Activated T-helper 17 cell treated with anti-CD3 and anti-CD28 coated beads, Interleukin-2, amount 50 U/mL, for 72 hours (primary cell): ENCODE measurements at places on chromosomes 1 and 21. TPM values are rescaled to one million over a fixed set of nuclear protein-coding genes. Genes with fewer than 3 reads are reported as not detected.

- no peaks in the 10 kb centered on the region for H3K4me1 ChIP-seq
- H3K27ac ChIP-seq: no peak overlapping the region
- no peaks in the 10 kb centered on the region for H3K27me3 ChIP-seq
- no peak overlapping the region for H3K4me3 ChIP-seq
- ATAC-seq: no peak
Observed at GRCh38 chr1:110462964-110463363, 12.0 kb downstream of the PROK1 start.

DNA sequence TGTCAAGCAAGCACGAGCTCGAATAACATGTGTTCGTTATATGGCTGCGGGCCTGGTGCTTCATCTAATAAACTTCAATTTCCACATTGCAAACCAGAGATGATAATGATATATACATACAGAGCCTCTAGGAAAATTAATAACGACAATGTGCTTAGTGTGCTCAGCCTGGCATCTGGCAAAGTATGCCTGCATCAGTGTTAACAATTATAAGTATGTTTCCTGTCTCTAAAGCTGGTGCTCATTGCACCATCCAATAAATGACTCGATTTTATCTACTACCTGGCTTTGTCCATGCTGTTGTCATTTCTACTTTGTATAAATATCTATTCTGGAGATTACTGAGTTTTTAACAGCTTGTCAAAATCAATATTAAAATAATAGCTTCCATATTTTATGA is 1402.6 kb downstream of the MRPL39 start:
- ATAC-seq: no peak
- H3K36me3 ChIP-seq: no peaks in the 10 kb centered on the region
- no peaks in the 10 kb centered on the region for H3K27me3 ChIP-seq

KRTAP11-1 gene
- total RNA-seq: not detected

- H3K27ac ChIP-seq: no peak overlapping the region
- peaks cover 16% of the 10 kb centered on the region for H3K27me3 ChIP-seq
- H3K36me3 ChIP-seq: no peaks in the 10 kb centered on the region
- no peak for ATAC-seq
- H3K4me1 ChIP-seq: no peaks in the 10 kb centered on the region
Observed at GRCh38 chr1:209086486-209087192, 496.9 kb upstream of the CAMK1G start.

LHX4 gene
- 0.40 TPM for total RNA-seq

POLR3C gene
- 22.2 TPM for total RNA-seq

GRCh38 chr1:95778217-95778616 is 544.2 kb downstream of the RWDD3 start:
- H3K27ac ChIP-seq: no peak overlapping the region
- ATAC-seq: no peak
- H3K27me3 ChIP-seq: no peaks in the 10 kb centered on the region
- no peaks in the 10 kb centered on the region for H3K4me1 ChIP-seq

LMX1A gene
- total RNA-seq: not detected

PLPP3 gene
- total RNA-seq: not detected

PEAR1 gene
- total RNA-seq: not detected

- no peak overlapping the region for H3K27ac ChIP-seq
- H3K4me1 ChIP-seq: no peaks in the 10 kb centered on the region
- peak; percentile 54 for ATAC-seq
- no peak overlapping the region for H3K4me3 ChIP-seq
Observed at GRCh38 chr1:176517484-176517883, 54.5 kb downstream of the PAPPA2 start.

GRCh38 chr1:177164380-177165068 is at the start of gene ASTN1:
TSS of gene ASTN1 (minus strand) at chr1:177164712. CDS start at chr1:177164676, 36 bp downstream.
- H3K27ac ChIP-seq: no peak within 1 kb of the TSS
- no peak within 1 kb of the TSS for H3K4me3 ChIP-seq
- H3K4me1 ChIP-seq: no peaks in the 10 kb centered on the region
- peaks cover 16% of the 10 kb centered on the region for H3K27me3 ChIP-seq

GRCh38 chr1:163531345-163531744 is 209.6 kb downstream of the NUF2 start:
- H3K27ac ChIP-seq: no peak overlapping the region
- no peak for ATAC-seq
- no peaks in the 10 kb centered on the region for H3K36me3 ChIP-seq
- H3K4me1 ChIP-seq: no peaks in the 10 kb centered on the region

KCNE1 gene
- not detected for total RNA-seq

DNA sequence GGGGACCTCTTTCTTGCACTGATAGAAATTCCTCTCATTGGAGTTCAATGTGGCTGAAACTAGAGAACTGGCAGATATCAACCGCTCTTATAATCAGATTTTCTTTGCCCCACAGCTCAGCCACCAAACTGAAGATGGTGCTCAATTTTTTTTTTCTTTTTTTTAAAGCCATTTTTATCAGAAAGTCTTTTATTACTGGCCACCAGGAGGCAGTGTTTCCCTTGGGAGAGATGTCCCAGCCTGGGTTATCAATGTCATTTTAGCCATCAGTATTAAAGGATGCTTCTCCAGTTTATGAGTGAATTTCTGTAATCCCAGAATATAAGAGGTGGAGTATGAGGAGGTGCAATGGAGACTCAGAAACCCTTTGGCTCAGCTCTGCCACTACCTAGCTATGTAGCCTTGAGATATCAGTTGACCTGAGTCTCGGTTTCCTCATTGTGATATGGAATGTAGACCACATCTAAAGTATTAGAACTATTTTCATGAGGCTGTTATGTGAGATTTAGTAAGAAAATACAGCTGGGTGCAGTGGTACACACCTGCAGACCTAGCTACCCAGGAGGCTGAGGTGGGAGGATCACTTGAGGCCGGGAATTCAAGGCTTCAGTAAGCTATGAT is 27.6 kb downstream of the CD244 start:
- H3K4me1 ChIP-seq: peaks cover 32% of the 10 kb centered on the region
- H3K4me3 ChIP-seq: no peak overlapping the region
- no peak for ATAC-seq
- peak overlapping the region; percentile 61 for H3K27ac ChIP-seq

DNA sequence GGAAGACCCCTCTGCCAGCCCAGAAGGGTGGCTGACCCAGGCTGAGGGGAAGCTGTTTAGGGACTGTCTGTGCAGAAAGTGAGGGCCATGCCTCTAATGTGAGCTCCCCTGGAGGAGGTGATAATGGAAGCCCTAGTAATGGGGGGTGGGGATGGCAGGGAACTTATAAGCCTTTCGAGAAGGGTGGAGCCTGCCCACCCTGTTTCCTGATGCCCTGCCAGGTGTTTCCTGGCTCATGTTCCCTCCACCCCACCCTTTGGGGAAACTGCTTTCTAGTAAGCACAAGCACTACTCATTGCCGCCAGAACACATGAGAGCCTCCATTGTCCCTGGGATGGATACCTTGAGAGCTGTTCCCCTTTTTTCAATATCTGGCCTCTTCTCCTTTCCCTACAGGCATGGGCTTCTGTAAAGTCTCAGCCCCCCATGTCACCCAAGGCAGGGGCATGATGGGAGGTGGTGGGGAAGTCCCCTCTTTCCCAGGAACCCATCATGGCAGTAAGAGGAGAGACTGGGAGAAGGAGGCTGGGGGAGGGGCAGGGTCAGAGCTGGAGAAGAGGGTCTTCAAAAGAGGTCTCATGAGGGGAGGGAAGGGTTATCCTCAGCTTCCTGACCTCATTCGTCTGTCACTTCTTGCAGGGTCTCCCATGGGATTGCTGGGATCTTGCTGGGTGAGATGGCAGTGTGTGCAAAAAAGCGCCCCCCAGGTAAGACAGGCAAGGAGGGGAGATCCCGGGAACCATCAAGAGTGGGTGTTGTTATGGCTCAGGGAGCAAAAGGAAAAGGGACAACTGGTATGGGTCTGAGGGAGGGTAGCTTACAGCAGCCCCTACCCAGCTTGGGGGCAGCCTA is 2.4 kb downstream of the ATP8B2 start:
- H3K36me3 ChIP-seq: peaks cover 45% of the 10 kb centered on the region
- H3K27me3 ChIP-seq: no peaks in the 10 kb centered on the region
- H3K27ac ChIP-seq: peak overlapping the region; percentile 76
- ATAC-seq: no peak
- peaks cover 42% of the 10 kb centered on the region for H3K4me1 ChIP-seq

CRNN gene
- not detected for total RNA-seq

- peak overlapping the region; percentile 64 for H3K4me3 ChIP-seq
- peak; percentile 23 for ATAC-seq
- peaks cover 95% of the 10 kb centered on the region for H3K36me3 ChIP-seq
- peak overlapping the region; percentile 87 for H3K27ac ChIP-seq
- no peaks in the 10 kb centered on the region for H3K27me3 ChIP-seq
Observed at GRCh38 chr1:67338642-67339041, 31.0 kb downstream of the IL12RB2 start.

DNA sequence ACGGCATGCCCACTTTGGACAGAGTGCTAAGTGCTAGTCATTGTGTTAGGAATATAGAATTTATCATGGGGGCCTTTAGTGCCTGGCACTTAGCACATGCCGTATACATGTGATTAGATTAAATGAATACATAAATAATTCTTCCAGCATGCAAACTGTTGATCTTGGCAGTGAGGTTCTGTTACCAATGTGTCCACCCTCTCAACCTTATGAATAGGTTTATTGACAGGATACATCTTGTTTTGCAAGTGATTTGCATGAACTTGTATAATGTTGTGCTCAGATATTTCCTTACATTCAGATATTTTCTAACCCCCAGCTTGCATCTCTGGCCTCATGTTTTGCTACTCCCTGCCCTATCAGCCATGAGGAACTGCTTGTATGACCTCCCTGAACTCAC is 60.3 kb upstream of the ZNF648 start:
- H3K27me3 ChIP-seq: peaks cover 6% of the 10 kb centered on the region
- no peak overlapping the region for H3K4me3 ChIP-seq
- ATAC-seq: no peak
- H3K27ac ChIP-seq: no peak overlapping the region
- no peaks in the 10 kb centered on the region for H3K4me1 ChIP-seq

CTTNBP2NL gene
- total RNA-seq: 4.0 TPM
